ENCODE measurements at places on chromosomes 4 and X.

DNA sequence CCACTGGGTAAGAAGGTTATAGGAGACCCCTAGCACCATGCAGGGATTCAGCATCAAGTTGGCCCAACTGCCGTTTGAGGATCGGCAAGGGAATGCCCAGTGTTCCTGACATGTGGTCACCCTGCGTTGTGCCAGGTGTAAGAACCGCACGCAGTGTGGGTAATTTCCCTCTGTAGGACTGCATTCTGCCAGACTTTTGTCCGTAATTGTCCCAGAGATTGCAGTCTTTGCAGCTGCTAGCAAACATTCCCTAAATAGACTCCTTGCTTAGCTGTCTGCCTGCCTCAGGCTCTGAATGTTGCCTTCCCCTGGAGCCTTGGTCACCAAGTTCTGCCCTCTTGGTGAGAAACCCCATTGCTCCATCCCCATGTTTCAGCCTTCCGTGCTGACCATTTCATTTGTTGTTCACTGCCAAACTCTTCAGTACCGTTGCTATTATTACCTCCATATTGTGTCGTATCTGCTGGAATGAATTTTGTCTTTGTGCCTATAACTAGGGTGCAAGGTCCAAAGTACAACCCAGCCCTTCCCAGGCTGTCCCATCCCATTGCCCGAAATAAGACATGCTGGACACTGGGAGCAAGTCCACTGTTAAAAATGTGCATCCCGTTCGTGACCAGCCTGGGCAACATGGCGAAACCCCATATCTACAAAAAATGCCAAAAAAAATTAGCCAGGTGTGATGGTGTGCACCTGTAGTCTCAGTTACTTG is 53.8 kb upstream of the USP9X start:
- DNase-seq: no peak

DNA sequence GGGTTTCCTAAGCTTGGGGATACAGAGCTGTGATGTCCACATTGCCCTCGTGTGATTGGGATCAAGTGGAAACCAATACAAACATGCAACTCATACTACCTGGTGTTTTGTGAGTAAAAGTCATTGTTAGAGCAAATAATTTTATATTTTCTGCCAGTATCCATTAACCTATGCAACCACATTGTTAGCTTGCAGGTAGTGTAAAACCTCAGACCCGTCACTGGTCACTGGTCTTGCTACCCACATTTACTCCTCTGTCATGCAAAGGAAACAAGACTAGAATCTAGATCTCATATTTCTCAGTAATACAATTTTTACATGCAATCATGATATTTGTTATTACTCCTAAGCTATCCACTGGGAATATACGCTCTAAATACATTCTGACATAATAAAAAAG is 324.3 kb upstream of the NDST4 start:
- DNase-seq: no peak

DNA sequence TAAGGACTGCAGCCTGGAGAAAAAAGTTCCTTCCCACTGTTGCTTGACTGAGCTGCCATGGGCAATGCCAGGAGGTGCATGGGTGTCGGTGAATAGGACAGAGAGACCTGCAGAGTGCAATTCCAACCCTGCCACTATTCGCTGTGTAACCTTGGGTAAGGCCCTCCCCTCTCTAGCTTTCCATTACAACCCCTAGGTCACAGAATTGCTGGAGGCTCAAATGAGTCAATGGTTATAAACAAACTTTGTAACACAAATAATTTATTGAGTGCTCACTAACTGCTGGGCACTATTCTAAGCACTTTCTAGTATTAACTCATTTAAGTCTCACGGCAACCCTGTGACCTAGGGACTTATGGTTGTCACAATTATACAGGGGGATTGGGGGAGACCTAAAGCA is 37.8 kb downstream of the PJA1 start:
- DNase-seq: no peak

DNA sequence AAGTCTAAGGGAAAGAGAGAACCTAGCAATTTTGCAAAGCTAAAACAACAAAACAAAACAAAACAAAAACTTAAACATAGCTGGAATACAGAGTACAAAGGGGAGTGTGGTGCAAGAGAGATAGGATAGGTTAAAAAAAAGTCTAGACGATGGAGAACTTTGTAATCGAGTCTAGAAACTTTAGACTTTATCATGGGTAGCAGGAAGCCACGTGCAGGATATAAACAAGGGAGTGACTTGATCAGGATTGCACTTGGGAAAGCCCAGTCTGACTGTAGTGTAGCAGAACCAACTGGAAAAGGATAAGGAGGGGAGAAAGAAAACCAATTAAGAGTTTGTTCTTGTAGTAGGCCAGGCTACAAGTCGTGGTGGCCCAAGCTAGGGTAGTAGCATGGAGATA is 750.1 kb downstream of the RPA4 start:
- DNase-seq: no peak

- no peak for DNase-seq
Observed at GRCh38 chrX:44456685-44457084, 86.0 kb downstream of the FUNDC1 start.

GRCh38 chrX:153722704-153723350 is 1.4 kb downstream of the BCAP31 start:
- DNase-seq: no peak
